ENCODE measurements at places on chromosomes 16 and 17. TPM values are rescaled to one million over a fixed set of nuclear protein-coding genes. Genes with fewer than 3 reads are reported as not detected.

PTRH2 gene
- polyA plus RNA-seq: 23.1 TPM

CDH3 gene
- 61.4 TPM for polyA plus RNA-seq

- DNase-seq: no peak
These were observed 181.1 kb downstream of the SNX29 start for GRCh38 chr16:12157517-12158093.

GRCh38 chr17:66667491-66668030 is 167.4 kb upstream of the CACNG5 start:
- no peak for DNase-seq

- no peak for DNase-seq
These were observed 137.8 kb downstream of the UTP18 start for GRCh38 chr17:51398128-51398525.

DNA sequence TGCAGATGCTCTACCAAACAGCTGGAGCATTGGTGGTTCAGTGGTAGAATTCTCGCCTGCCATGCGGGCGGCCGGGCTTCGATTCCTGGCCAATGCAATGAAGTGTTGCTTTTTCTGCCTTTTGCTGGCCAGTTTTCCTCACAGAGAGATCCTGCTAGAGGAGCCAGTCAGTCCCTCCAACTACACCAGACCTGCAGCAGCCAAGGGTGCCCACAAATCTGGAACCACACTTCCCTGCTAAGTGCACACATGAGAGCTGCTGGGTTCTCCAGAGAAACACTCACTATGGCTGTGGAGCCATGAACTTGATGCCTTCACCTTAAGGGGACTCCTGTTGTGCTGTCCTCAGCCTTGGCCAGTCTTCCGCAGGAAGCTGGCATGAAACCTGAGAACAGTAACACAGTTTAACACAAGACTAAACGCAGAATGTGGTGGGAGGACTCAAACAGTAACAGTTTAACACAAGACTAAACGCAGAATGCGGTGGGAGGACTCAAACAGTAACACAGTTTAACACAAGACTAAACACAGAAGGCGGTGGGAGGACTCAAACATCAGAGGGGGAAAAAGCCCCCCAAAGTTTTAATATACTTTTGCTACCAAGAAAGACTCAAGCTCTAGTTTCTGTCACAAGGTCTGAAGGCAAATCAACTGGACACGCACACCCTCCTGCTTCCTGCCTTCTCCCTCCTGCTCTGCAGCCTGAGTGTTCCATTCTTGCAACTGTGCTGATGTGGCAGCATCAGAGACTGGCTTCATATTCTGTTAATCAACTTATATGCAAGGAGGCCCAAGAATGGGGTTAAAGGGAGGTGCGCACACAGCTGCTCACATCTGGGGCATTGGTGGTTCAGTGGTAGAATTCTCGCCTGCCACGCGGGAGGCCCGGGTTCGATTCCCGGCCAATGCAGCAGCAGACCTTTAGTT is 12.0 kb downstream of the VAC14 start:
- DNase-seq: peak; percentile 58

Measured in left renal cortex interstitium (tissue), 4 donors.